ENCODE measurements at places on chromosomes 3 and 15. TPM values are rescaled to one million over a fixed set of nuclear protein-coding genes. Genes with fewer than 3 reads are reported as not detected.

GRCh38 chr3:172040981-172041963, 1.9 kb downstream of the FNDC3B start:
- DNase-seq, result no peak

DNA sequence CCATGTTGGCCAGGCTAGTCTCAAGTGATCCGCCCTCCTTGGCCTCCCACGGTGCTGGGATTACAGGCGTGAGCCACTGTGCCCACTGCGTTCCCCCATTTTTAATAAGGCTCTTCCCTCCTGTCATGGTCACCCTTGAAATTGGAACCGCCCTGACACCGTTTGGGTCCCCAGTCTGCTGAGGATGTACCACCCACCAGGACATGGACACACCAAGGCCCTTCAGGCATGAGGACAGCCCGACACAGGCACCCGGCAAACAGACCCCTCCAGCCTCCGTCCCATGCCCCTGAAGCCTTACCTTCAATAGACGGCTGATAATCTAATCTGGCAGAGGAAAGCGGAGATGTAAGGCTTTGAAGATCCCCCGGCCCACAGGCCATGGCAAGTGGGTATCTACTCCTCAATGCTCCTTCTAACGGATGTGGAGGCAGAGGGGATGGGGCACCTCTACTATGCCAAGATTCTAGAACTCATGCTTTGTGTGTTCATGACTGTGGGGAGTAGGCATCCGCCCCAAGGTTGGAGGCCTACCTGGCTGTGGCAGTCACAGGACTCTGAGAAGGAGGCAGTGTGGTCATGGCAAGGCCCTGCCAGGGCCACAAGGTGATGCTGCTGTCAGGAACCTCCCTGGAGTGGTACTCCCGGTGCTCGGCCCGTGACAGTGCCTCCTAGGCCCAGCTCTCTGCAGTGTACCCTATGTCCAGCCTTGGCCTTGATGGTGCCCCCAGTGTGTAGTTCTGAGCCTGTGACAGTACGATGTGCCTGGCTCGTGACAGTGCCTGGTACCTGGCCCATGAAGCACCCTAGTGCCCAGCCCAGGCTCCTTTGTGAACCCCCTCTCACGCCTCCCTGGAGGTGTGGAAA, 18.6 kb upstream of the PRSS50 start:
- no peak for DNase-seq

- no peak for DNase-seq
Measured at GRCh38 chr3:23038471-23038870, 164.7 kb upstream of the UBE2E2 start.

DNA sequence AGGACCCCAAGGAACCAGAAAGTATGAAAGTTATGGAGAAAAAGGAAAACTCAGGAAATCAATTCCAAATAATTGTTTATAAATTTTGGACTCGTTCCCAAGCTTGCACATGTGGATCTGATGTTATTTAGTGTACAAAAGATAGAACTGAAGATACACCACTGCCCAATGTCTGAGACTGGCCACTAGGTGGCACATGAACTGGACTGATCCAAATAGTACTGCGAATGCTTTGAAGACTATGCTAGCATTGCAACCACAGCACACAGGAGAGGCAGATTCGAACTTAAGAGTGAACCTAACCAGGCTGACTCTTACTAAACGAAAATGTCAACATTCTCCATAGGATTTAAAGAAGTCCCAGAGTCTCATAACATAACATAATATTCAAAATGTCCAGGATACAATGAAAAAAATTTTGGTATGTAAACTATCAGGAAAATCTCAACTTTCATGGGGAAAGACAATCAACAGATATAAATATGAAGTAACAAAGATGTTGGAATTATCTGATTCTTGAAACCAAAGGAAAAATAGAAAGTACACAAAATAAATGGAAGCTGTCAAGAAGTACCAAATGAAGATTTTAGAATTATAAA, 596.7 kb downstream of the FGF12 start:
- DNase-seq, result no peak

GRCh38 chr3:58349792-58350626, 17.3 kb downstream of the PXK start:
- no peak for DNase-seq

GRCh38 chr15:48354694-48355303, 23.6 kb downstream of the DUT start:
- DNase-seq, result no peak

DNA sequence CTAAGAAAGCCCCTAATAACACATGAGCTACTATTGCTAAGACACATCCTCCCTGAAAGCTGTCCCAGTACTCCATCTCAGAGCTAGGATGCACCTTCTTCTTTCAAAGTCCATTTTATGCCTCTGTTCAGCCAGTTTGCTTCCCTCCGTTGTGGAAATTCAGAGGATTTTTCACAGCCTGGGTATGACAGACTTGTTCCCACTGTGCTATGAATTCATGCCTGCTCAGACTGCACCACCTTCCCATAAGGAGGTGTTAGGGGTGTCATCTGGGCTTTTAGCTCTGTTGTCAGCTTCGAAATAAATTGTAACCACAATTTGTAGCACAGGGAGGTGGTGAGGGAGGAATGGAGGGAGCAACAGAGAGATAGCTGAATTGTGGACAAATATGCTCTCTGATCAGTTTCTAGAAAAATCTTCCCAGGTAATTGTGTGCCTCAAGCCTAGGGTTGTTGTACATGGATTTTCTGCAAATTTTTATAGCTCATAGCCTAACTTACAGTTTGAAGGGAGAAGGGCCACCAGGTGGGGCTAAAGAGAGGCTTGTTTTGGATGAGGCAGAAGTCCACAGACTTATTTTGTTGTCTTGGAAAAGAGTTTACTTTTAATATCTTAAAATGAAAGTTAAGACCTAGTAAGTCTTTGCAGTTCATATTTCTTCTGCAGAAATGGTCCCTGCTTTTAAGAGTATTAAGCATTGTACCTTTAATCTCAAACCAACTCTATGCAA, 462.0 kb downstream of the PDCD6IP start:
- peak; percentile 1 for DNase-seq

- DNase-seq, result no peak
Measured at GRCh38 chr3:123081718-123082369, 15.0 kb downstream of the PDIA5 start.

GRCh38 chr15:28043691-28044091, 55.4 kb downstream of the OCA2 start:
- no peak for DNase-seq

DNA sequence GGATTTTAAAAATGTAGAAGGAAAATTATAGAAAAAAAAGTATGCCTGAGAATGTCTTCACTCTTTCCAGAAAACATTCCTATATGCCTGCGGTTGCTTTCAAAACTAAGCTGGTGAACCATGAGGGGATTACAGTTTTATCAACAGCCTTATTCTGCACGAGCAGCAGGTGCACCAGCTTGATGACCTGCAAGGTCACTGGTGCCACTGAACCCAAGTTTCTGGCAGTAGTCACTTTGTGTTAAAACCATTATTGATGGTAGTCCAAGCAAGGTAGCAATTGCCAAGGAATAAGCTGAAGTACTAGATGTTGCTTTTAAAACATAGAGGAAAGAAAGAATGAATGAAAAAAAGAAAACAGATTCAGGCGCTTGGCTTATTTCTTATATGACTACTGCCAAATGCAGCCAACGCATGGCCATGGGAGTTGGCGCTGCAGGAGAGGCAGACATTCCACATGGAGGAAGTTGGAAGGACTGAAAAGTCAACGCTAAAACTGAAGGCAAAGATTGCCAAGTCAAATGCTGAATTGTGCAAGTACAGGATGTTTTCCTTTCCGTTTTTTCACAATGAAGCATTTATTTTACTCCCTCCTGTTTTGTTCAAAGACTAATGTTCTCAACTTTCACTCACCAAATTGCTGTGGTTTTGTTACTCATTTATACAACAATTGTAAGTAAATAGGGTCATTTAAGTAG, 601.4 kb downstream of the CADM2 start:
- no peak for DNase-seq

DNA sequence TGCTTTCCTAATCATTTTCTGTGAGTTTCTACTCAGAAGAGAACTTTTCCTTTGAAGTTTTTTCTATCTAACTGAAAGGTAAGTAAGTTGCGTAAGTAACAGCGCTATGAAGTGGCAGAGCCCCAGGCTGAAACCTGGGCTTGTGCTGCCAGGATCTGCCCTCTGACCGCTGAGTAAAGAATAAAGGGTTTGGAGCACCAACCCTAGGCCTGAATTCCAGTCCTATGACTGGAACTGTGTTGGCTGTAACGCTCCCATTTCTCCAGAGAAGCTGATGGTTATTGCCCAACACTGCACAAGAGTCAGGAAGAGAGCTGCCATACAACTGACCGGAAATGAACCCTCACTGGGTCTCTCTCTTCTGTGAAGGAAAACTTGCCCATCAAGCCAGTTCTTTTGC, 87.0 kb downstream of the FOXB1 start:
- peak; percentile 34 for DNase-seq

- DNase-seq, result no peak
Measured at GRCh38 chr3:186532598-186533072, 11.5 kb downstream of the CRYGS start.

GRCh38 chr3:77326586-77326985, 286.7 kb downstream of the ROBO2 start:
- DNase-seq, result no peak

DNA sequence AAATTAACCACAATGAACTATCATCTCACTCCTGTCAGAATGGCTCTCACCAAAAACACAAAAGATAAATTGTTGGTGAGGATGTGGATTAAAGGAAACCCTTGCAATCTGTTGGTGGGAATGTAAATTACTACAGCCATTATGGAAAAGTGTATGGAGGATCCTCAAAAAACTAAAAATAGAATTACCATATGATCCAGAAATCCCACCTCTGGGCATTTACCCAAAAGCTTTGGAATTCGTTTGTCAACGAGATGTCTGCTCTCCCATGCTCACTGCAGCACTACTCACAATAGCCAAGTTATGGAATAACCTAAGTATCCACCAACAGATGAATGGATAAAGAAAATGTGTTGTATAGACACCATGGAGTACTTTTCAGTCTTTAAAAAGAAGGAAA, 21.6 kb downstream of the FSIP1 start:
- no peak for DNase-seq

DNA sequence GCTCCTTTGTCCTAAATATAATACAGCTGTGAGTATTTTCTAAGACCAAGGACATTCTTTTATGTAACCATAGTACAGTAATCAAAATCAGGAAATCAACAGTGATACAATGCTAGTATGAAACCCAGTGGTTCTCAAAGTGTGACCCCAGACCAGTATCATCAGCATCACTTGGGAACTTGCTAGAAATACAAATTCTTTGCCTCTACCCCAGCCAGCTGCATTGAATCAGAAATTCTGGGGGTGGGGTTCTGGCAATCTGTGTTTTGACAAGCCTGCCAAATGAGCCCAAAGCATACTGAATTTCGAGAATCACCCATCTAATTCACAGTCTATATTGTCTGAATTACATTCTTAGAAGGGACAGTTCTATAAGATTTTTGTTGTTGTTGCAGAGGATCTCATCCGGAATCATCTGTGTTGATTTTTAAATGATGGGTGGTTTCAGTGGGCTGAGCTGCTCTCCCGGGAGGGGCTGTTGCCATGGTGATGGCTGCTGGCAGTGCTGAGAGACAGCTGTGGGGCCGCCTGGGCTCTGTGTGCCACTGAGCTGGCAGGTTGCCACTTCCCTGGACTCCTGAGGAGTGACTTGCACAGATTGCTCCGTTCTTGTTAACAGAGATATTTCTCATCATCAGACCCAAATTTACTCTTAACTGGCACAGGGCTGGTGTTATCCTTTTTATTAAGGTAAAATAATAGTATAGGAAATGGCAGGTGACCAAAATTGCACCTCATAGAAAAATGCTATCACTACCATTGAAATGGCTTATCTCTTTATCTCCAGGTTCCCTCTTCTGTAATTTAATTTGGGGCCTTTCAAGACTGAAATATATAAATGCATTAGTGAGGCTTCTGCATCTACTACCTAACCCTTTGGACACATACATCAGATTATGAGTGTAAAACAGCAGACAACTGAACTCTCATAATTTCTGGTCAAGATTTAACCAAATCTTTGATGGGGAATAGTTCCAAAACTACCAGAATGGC, 56.5 kb downstream of the NEK11 start:
- DNase-seq, result no peak

GRCh38 chr15:93257920-93258319, 168.9 kb upstream of the RGMA start:
- no peak for DNase-seq

DNA sequence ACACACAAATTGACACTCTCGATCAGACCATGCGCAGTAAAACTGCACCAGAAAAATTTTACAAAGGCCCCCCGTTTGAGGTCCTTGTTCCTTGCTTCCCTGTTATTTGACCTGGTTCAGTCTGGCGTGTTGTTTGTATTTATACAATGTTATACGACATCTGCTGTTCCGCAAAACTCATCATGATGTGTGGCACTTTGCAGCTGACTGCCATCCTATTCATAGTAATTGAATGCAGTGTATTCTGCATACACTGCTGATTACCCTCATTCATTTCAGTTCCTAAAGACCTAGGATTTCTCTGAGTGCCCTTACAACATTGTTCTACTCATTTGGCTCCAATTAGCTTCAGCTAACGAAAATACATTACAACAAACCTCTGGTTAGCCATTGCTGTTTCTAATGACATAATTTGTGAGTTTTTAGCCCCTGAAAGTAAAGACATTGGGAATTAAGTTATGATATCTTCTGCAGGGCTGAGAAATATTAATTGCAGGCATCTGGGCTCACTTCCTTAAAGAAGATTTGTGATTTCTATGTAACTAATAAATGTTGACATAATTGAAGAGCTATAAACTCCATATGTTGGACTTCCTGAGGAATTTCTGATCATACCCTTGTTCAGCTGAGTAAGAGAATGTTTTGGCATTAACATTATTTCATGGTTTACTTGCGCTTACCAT, 75.7 kb downstream of the C3orf38 start:
- DNase-seq, result no peak

- DNase-seq, result no peak
Measured at GRCh38 chr15:63066272-63066671, 23.7 kb downstream of the TPM1 start.

- no peak for DNase-seq
Measured at GRCh38 chr3:25339225-25339624, 88.8 kb upstream of the RARB start.

- no peak for DNase-seq
Measured at GRCh38 chr3:51931756-51932155, 9.9 kb downstream of the RRP9 start.

DNA sequence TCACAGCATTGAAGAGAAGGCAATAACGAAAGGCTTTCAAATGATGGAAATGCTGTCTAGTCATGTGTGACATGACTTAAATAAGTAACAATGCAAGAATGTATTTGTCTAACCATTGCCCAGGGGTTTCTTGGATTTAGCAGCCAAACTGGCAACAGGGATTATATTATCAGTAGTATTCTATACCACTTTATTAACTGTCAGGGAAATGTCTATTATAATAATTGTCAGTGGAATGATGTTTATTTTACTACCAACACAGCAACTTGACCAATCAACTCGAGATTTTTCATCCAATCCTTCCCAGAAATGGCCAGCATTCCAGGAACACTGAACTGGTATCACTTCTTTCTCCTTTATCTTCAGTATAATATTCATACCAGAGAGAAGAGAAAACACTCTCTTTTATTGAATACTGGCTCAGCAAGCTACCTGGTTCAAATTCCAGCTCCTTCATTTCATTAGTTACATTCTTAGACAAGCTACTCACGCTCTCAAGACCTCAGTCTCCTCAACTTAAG, 66.2 kb downstream of the FOXP1 start:
- DNase-seq, result no peak

LRRC31 gene
- polyA plus RNA-seq, result not detected

GALNT15 gene
- 23.0 TPM for polyA plus RNA-seq

DNAJB8 gene
- polyA plus RNA-seq, result not detected

KBTBD13 gene
- not detected for polyA plus RNA-seq

STAB1 gene
- not detected for polyA plus RNA-seq

ANKRD28 gene
- 114 TPM for polyA plus RNA-seq

RBMS3 gene
- polyA plus RNA-seq, result 33.4 TPM
